ENCODE measurements at places on chromosomes 2 and 18.

DNA sequence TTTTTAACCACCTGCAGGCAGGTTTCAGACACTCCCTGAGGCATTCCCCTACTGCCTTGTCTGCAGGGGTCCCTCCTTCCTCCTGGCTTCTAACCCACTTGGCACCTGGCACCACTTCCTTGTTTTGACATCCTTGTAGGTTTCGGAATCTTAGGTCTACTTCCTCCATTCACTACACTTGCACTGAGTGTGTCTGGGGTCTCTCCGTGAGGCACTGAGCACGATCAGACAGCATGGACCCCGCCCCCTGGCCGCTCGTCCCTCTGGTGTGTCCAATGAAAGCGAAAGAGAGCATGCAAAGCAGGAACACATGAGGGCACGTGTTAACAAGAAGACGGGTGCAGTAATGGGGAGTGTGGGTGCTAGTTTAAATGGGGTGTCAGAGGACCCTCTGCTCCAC lies 63.8 kb downstream of the HAUS1 start:
- DNase-seq = peak; percentile 70

DNA sequence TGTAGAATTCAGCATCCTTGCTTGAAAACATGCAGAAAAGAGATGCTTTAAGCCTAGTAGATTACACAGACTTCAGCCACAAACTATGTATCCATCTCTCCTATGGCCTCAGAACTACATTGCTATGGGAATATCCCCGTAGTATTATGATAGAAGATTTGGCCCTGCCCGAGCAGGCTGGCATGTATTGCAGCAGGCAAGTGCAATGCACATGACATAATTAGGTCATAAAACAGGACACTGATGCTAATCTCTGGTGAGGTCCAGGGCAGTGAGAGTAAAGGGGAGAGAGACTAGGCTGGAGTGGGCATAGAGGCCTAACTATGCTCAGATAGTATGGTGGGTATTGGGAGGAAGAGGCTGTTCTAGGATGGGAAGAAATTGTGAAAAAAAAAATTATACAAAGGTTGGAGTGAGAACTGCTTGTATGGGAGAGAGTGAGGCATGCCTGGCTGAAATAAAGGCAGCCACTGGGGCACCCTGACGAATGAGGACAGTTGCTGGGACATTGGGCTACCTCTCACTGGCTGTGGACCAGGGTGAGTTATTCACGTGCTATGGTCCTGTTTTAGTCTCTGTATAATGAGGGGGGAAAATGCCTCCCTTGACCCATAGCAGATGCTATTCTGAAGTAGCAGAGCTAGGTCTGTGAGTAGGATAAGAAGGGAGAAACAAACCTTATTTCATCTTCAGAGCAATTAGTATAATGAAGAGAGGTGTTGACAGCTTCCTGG lies 1.6 kb upstream of the PLA2R1 start:
- DNase-seq = no peak

DNA sequence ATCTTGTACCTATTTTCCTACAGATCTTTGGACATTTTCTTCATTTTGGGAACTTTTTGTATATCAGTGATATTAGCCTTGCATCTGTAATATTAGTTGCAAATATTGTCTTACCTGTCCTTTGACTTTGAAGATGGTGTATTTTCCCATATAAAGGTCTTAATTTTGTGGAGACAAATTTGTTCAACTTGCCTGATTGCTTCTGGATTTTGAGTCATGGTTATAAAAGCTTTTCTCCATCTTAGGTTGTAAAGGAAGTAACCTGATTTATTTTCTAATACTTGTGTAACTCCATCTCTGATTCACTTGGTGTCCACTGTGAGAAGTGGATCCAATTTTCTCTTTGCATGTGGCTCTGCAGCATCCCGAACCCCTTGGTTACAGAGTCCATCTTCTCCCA lies 97.7 kb upstream of the OTOS start:
- DNase-seq = no peak

DNA sequence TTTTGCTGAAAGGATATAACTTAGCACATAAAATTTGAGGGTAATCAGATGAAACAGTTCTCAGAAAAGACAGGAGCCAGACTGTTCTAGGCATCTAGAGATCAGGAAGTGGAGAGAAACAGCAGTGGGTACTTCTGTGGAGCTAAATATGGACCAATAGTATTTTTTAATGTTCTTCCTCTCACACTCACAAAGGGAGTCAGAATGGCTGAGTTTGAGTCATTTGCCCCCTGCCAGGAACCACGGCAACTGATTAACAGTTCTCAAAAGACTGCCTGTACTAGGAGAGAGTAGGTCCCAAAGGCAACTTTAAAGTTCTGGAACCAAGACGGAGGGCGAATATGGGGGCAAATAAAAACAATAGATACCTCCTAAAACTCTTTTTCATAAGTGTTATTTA lies 107.5 kb downstream of the GULP1 start:
- DNase-seq = no peak

DNA sequence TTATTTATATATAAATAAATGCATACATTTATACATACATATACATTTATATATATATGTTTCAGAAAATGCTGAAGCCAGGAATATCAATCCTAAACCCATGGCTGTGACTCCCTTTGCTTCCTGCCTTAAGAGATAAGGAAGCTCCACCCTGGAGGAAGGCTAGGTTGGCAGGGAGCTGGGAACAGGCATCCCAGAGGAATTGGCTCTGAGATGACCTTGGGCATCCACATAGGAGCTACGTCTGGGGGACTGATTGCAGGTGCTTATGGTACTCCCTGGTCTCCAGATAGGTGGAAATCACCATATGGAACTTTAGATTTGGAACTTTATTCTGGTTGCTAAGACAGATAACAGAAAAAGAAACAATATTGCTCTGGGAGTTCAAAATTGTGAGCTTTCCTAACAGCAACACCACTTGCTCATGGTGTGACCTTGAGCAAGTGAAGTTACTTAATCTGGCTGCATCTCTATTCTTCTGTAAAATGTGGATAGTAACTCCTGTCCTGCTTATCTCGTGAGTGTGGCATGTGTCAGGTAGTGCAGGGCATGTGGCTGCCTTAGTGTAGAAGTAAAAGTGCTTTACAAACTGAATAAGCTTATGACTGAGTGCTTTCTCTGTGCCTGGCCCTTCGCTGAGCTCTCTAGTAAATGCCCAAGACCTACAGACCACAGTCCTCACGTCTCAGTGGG lies 341.0 kb downstream of the MEIS1 start:
- DNase-seq = no peak

DNA sequence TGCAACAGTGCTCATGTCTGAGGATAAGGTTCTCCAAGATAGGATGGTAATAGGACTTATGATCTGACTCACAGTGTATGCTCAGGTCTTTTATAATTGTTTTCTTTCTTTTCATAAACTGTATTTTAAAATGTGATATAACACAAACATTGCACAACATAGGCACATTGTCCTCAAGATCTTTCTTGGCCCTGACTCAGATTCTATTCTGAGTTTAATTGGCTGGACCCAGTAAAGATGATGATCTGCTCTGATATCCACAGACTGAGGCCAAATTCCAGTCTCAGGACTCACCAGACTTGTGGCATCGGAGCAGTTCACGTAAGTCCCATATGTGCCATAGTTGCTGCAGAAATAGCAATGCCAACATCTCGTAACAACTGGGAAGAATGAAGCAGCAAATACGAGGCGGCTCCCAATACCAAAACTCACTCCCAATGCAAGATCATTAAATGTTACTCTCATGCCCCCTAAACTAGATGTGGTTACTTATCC lies 448.9 kb upstream of the SLC14A2 start:
- DNase-seq = no peak

DNA sequence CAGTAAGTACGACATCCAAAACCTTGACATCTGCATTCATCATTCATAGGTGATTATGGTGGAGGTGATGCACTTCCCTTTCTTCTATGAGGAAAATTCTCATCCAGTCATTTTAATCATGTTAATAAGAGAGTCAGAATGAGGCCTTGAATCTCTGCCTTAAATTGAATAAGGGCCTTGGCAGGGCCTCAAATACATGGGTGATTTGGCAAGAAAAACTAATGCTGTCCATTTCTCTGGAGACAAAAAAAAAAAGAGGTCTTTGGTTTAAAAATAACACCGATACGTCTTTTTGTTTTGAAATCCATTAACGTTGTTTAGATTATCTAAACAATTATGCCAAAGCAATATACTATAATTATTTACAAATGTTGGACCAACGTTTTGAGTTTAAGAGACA lies 8.1 kb downstream of the COLEC12 start:
- DNase-seq = no peak

- DNase-seq = no peak
Measured at GRCh38 chr18:79713341-79713740, 33.7 kb downstream of the CTDP1 start.

GRCh38 chr2:16973586-16974286 lies 308.1 kb upstream of the CYRIA start:
- no peak for DNase-seq

DNA sequence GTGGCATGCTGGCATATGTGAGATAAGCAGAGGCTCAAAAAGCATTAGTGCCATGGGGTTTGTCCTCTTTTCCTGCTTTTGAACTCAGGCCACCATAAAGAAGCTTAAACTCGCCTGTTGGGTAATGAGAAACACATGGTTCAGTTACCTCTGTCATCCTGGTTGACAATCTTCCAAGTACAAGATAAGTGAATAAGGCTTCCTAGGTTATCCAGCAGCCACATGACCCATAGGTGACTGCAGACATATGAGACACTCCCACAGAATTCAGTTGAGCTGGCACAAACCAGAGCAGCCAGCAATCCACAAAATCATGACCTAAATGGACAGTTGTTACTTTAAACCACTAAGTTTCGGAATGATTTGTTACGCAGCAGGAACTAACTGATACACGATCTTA lies 97.3 kb downstream of the TACR1 start:
- DNase-seq = no peak

- no peak for DNase-seq
Measured at GRCh38 chr18:31162825-31163435, at the start of gene DSC1. DSC1 (minus strand) TSS chr18:31162856; CDS start chr18:31162594, 262 bp downstream.

DNA sequence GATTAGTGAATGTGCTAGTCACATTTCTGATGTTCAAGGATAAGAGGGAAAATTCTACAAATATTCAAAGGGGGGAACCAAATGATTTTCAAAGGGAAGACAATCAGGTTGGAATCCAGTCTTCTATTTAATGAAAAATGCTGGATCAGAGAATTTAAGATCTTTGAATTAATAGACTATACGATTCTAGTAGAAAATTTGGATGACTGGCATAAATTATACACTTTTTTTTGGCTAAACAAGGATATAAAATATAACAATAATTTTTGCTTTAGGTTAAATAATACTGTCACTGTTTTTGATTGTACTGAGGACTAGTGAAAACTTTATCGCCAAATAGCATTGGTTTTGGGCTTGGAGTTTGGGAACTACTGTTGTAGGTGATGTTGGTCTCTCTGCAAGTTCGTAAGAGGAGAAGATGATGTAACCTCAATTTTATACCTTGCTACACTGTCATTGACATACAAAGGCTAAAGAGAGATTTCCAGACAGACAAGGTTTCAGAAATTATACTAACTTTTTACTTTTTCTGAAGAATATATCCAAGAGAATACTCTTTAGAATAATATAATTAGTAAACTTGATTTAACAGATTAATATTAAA lies 51.3 kb downstream of the NCOA1 start:
- DNase-seq = no peak

- no peak for DNase-seq
Measured at GRCh38 chr2:109542384-109542783, 71.4 kb downstream of the SEPTIN10 start.

DNA sequence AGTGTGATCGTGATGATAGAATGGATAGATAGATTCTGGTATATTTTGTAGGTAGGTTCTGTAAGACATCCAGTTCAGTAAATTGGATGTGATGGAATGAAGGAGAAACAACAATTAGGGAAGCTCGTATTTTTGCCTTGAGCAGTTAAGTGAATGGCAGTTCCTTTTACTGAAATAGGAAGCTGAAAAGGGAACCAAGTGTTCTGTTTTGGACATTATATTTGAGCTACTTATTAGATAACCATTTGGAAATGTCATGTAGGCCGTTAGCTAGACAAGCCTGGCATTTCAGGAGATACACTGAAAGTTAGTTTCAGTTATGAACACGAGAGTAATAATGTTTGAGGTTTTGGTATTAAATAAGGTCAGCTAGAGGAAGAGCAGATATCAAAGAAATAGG lies 41.5 kb downstream of the MARCHF7 start:
- no peak for DNase-seq

GRCh38 chr18:79950515-79951341 lies 725 bp downstream of the SLC66A2 start:
- DNase-seq = peak; percentile 54

- no peak for DNase-seq
Measured at GRCh38 chr2:216339456-216340279, 32.6 kb downstream of the MARCHF4 start.

DNA sequence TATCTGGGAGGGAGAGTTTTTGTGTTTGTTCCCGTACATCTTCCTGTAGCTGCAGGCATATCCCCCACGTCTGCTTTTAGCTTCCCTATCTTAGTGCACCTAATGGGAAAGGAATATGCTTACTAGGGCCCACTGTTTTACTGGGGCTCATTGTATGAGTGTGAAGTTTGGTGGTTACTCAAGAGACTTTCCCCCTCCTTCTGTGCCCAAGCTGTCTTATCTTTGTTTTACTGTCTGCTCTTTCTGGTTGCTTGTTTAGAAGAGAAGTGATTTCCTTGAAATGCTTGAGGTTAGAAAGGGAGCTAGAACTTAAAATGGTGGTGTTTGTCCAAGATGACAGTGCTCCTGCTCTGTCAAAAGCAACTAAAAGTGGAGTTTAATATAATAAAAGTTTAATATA lies 7.3 kb downstream of the PTH2R start:
- DNase-seq = no peak

GRCh38 chr18:2857491-2858131 lies 10.8 kb downstream of the EMILIN2 start:
- no peak for DNase-seq

DNA sequence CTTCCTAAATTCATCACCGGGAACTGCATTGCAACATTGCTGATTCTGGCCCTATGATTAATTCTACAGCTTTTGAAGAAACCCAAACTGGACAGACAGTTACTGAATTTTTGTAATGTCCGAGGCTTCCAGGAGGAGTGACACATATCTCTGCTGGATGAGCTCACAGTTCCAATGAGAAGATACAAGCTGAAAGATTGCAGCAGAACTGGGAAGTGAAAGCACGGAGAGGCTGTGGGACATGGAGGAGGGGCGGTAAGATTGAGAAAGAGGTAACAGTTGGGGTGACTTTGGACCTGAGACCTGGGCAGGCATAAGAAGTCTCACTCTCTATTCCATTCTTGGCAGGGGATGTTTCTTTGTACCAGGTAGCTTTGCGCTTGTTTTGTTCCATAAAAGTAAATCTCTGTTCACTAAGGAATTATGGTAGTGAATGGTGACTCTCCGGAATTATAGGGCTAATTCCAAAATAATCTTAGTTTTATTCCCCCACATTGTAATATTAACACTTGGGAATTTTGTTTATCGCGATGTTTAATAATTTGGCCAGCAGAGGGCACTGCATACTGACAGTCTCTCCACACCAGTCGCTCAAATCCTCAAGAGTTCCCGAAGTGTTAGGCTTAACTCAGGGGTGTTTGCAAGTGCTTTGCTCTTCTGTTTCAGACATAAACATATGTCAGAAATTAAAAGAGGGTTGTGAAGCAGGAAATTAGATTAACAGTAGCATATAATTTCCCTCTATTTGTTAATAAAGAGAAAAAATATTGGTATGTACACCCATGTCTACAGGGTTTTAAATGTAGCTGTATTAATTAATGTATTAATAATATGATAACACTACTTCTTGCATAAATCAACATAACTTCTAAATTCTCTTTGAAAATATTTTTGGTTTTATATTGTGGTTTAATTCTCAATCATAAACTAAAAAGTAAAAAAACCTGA lies 201.4 kb downstream of the SOCS6 start:
- peak; percentile 21 for DNase-seq

GRCh38 chr2:233290051-233290845 lies 17.4 kb upstream of the SAG start:
- no peak for DNase-seq

- no peak for DNase-seq
Measured at GRCh38 chr2:168912901-168913369, 11.8 kb downstream of the G6PC2 start.

Data from GM13977 (cell line).